ENCODE measurements at places on chromosomes 1 and 21. TPM values are rescaled to one million over a fixed set of nuclear protein-coding genes. Genes with fewer than 3 reads are reported as not detected.

The GPR25 gene
- total RNA-seq, result not detected

The B3GALT2 gene
- total RNA-seq, result 0.92 TPM

The TMCO4 gene
- 10.5 TPM for total RNA-seq

The RAP1GAP gene
- total RNA-seq, result 0.23 TPM

The TDRD5 gene
- not detected for total RNA-seq

The HES2 gene
- total RNA-seq, result 0.59 TPM

The EVI5 gene
- total RNA-seq, result 54.2 TPM

The LHX8 gene
- not detected for total RNA-seq

The IVL gene
- total RNA-seq, result not detected

The EPHA2 gene
- total RNA-seq, result 76.8 TPM

The MMP23B gene
- total RNA-seq, result 8.2 TPM

The CFAP45 gene
- 0.73 TPM for total RNA-seq

The SYNJ1 gene
- total RNA-seq, result 13.2 TPM

The HMCN1 gene
- 151 TPM for total RNA-seq

The PPIAL4G gene
- not detected for total RNA-seq

The OR2G6 gene
- not detected for total RNA-seq

The BNIPL gene
- total RNA-seq, result 0.26 TPM

The FAM78B gene
- 0.36 TPM for total RNA-seq

The ADAMTS1 gene
- 1,797 TPM for total RNA-seq

The PCAT6 gene
- 0.85 TPM for total RNA-seq

The CD244 gene
- total RNA-seq, result not detected

The GBP2 gene
- total RNA-seq, result 24.2 TPM

The MYBPH gene
- not detected for total RNA-seq

The PLA2G2A gene
- total RNA-seq, result not detected

The LRRC38 gene
- total RNA-seq, result not detected

The OR2G2 gene
- not detected for total RNA-seq

The LCE1B gene
- total RNA-seq, result not detected

The RRP1 gene
- total RNA-seq, result 24.6 TPM

The UBXN10 gene
- total RNA-seq, result not detected

The CR1L gene
- total RNA-seq, result not detected

The TAF13 gene
- 93.4 TPM for total RNA-seq

Data from smooth muscle cell of the pulmonary artery (primary cell).